Muscle of leg (tissue), 16 donors: ENCODE measurements at places on chromosomes 11 and 22.
A peak's percentile ranks its signal among the peaks of the same experiment; 100 is the strongest.

- peak within 1 kb of the TSS; percentile 76 for H3K4me3 ChIP-seq
- H3K4me1 ChIP-seq: peaks cover 62% of the 10 kb centered on the region
- peak; percentile 97 for DNase-seq
- H3K27me3 ChIP-seq: peaks cover 2% of the 10 kb centered on the region
- peaks cover 10% of the 10 kb centered on the region for H3K36me3 ChIP-seq
Measured at GRCh38 chr11:2885678-2886081, at the start of gene CDKN1C. Gene CDKN1C (minus strand): TSS chr11:2885775. CDS start chr11:2885456, 319 bp downstream.

- H3K4me3 ChIP-seq: no peak overlapping the region
- H3K27ac ChIP-seq: no peak overlapping the region
- H3K36me3 ChIP-seq: no peaks in the 10 kb centered on the region
- DNase-seq: no peak
Measured at GRCh38 chr22:18012531-18012930, 11.8 kb downstream of the MICAL3 start.

- H3K27ac ChIP-seq: peak overlapping the region; percentile 80
- H3K36me3 ChIP-seq: no peaks in the 10 kb centered on the region
- H3K4me1 ChIP-seq: peaks cover 41% of the 10 kb centered on the region
- no peaks in the 10 kb centered on the region for H3K27me3 ChIP-seq
Measured at GRCh38 chr11:17707830-17708229, 11.5 kb upstream of the MYOD1 start.

DNA sequence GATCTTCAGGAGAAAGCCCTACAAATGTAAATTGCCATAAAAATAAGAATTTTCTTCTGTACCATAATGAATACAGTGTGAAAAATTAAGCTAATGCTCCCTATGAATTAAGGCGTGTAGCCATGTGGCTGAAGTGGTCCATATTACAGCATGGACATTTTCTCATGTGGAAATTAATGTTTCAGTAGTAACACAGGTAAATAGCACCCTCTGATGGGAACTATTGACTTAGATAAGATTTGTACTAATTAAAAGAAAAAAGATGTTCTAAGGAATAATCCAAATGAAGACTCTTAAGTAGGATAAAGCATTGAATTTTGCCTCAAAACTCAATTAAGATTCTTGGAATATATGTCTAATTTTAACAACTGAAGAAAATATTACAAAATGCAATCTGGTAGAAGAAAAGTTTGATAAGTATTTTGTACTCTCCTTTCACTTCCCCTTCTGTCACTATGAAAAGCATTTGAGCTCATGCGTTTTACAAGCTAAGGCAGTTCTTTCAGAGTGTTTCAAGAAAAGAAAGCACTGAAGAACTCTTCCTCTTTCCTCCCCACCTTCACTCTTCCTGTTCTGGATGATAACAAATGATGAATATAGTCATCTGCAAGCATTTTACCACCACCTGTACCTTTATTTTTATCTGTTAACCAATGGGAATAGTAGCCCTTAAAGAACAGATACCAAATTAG lies 9.9 kb upstream of the OR8D2 start:
- no peak overlapping the region for H3K27ac ChIP-seq
- no peaks in the 10 kb centered on the region for H3K36me3 ChIP-seq
- H3K4me1 ChIP-seq: no peaks in the 10 kb centered on the region
- no peaks in the 10 kb centered on the region for H3K27me3 ChIP-seq

- H3K36me3 ChIP-seq: peaks cover 16% of the 10 kb centered on the region
- no peaks in the 10 kb centered on the region for H3K27me3 ChIP-seq
- H3K4me1 ChIP-seq: peaks cover under 1% of the 10 kb centered on the region
- H3K4me3 ChIP-seq: no peak overlapping the region
- DNase-seq: no peak
- no peak overlapping the region for H3K27ac ChIP-seq
Measured at GRCh38 chr11:35688023-35688422, 25.4 kb downstream of the TRIM44 start.

DNA sequence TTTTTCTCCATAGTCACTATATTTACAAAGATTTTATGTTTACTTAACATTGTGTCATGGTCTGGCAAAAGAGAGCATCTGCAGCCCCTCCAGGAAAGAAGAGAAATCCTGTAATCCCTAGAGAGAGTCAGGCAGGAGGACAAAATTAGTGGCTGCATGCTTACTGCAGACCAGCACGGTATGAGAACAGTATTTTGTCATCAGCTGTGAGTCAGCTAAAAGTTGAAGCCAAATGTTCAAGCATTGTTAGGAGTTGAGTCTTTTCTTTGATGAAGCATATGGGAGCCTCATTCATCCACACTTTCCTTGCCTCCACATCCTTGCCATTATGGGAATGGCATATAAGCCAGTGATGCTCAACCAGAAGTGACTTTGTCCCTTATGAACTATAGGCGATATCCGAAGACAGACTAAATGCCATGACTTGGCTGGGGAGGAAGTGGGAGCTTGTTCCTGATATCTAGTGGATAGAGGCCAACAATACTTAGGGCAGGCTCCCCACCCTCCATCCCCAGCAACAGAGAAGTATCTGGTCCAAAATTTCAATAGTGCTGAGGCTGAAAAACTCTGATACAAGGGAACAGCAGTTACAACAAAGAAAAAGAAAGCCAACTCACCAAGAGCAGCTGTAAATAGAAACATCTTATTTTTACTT lies 112.0 kb upstream of the OR5AK2 start:
- no peaks in the 10 kb centered on the region for H3K4me1 ChIP-seq
- no peak overlapping the region for H3K27ac ChIP-seq
- H3K27me3 ChIP-seq: no peaks in the 10 kb centered on the region
- H3K36me3 ChIP-seq: no peaks in the 10 kb centered on the region

DNA sequence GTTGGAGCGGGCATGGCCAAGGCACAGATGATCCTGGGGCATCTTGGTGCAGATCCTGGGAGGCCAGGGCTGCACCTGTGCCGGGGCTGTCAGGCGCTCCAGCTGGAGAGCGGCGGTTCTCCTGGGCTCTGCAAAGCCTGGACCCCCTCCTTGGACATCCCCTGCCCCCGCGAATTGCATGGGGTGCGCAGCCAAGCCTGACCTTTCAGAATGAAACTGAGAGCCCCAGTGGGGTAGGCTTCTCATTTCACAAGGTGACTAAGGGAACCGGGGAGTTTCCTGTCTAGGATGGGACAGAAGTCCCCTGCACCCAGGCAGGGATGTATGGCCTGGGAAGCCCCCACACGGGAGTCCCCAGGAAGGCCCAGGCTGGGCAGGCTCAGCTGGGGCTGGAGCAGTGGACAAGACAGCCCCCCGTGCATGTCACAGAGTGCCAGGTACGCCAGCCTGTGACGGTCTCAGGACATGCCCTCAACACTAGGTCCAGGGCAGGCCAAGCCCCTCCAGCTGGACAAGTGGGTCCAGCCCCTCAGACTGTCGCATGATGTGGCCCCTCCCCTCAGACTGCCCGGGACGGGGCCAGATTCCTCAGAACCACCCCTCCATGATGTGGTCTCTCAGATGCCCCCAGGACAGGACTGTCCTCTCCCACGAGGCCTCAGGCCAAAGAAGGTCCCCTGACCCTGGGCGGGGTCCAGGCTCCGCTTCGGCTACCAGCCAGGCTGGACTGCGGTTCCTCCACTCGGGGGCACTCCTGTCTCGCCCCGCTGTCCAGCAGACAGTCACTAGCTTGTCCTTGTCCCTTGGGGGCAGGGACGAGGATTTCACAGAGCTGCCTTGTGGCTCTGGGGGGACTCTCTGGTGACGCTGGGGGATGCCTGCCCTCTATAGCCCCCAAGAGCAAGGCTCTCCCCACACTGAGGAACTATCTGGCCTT lies 2.3 kb downstream of the LSP1 start:
- peak; percentile 47 for DNase-seq
- H3K27ac ChIP-seq: peak overlapping the region; percentile 40
- no peaks in the 10 kb centered on the region for H3K36me3 ChIP-seq

DNA sequence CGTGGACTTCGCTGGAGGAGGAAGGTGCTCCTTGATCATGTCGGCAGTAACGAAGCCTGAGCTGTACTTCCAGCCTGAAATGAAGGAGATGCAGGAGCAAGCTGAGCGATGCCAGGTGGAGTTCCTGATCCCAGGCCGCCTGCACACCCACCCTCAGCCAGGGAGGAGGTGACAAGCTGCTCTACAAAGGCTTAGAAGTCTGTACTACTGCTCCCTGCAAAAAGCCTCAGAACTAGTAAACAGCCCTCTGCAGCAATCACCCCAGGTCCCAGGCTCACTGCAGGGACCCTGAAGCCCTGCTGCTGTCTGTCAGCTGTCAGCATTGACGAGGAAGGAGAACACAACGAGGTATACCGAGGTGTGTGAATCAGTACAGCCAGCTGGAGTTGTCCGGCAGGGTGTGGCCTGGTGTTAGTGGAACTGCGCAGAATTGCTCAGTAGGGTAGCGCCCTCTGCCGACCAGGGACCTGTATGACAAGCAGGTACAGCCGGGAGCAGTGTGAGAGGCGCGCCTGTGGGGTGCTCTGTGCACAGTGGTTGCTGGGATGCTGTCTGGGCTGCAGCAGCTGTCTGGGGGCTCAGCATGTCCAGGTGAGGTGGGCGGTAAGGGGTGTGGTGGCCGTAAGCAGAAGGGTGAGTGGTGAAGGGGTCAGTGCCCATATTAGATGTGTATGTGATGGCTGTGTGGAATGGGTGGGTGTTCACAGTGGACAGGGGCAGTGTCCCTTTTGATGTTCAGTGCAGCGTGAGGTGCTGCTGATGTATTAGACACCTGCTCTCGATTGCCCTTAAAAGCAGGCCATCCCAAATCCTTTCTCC lies 7.6 kb downstream of the CYB5R2 start:
- peaks cover 35% of the 10 kb centered on the region for H3K36me3 ChIP-seq
- no peak overlapping the region for H3K27ac ChIP-seq
- peaks cover 6% of the 10 kb centered on the region for H3K4me1 ChIP-seq
- no peaks in the 10 kb centered on the region for H3K27me3 ChIP-seq
- DNase-seq: peak; percentile 71

- DNase-seq: no peak
- H3K4me1 ChIP-seq: no peaks in the 10 kb centered on the region
- no peak overlapping the region for H3K27ac ChIP-seq
- H3K27me3 ChIP-seq: no peaks in the 10 kb centered on the region
Measured at GRCh38 chr22:35928285-35928798, 100.3 kb downstream of the RBFOX2 start.

- H3K27me3 ChIP-seq: no peaks in the 10 kb centered on the region
- H3K27ac ChIP-seq: peak overlapping the region; percentile 17
- no peak overlapping the region for H3K4me3 ChIP-seq
- DNase-seq: no peak
Measured at GRCh38 chr11:47857892-47858543, 9.9 kb upstream of the NUP160 start.

DNA sequence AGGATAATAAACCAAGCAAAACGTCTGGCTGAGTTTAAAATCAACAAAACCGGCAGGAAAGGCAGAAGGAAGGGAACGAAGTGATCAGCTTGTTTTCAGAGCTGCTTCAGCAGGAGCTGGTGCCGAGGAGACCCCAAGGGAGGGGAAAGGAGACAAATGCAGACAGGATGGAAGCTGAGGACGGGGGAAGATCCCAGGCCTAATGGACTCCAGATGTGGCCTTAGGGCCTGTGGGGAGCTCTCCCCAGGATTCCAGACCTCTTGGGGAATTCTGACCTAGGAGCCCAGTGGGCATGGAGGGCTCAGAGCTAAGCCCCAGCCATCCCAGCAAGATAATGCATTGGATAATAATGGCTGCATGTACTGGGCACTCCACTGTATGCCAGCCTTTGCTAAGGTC lies 211.4 kb upstream of the NARS2 start:
- peaks cover 19% of the 10 kb centered on the region for H3K4me1 ChIP-seq
- H3K27ac ChIP-seq: no peak overlapping the region
- DNase-seq: peak; percentile 28
- no peaks in the 10 kb centered on the region for H3K27me3 ChIP-seq
- no peak overlapping the region for H3K4me3 ChIP-seq
- H3K36me3 ChIP-seq: peaks cover 2% of the 10 kb centered on the region

- no peaks in the 10 kb centered on the region for H3K27me3 ChIP-seq
- no peak overlapping the region for H3K27ac ChIP-seq
- H3K36me3 ChIP-seq: no peaks in the 10 kb centered on the region
- no peak overlapping the region for H3K4me3 ChIP-seq
Measured at GRCh38 chr11:89220684-89221339, 43.1 kb downstream of the TYR start.

DNA sequence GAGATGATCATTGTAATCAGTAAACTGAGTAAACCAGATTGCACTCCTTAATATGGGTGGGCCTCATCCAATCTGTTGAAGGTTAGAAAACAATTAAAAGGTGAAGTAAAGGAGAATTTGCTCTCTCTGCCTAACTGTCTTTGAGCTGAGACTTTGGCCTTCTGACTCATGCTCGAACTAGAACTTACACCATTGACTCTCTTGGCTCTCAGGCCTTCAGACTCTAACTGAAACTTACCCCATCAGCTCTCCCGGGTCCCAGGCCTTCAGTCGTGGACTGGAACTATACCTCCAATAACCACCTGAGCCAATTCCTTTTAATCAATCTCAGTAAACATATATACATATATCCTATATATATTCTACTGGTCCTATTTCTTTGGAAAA lies 34.0 kb downstream of the LGR4 start:
- peaks cover 6% of the 10 kb centered on the region for H3K4me1 ChIP-seq
- H3K36me3 ChIP-seq: no peaks in the 10 kb centered on the region
- no peak overlapping the region for H3K27ac ChIP-seq

GRCh38 chr11:32418836-32419235 lies 16.5 kb downstream of the WT1 start:
- no peak overlapping the region for H3K4me3 ChIP-seq
- no peak for DNase-seq
- no peaks in the 10 kb centered on the region for H3K36me3 ChIP-seq

GRCh38 chr22:49157529-49158339 lies 669.9 kb downstream of the BRD1 start:
- no peak overlapping the region for H3K27ac ChIP-seq
- H3K4me3 ChIP-seq: no peak overlapping the region
- peaks cover 11% of the 10 kb centered on the region for H3K27me3 ChIP-seq
- no peaks in the 10 kb centered on the region for H3K36me3 ChIP-seq

GRCh38 chr11:66981976-66982578 lies 7.0 kb downstream of the C11orf86 start:
- DNase-seq: peak; percentile 95
- H3K27me3 ChIP-seq: no peaks in the 10 kb centered on the region
- H3K36me3 ChIP-seq: no peaks in the 10 kb centered on the region
- H3K4me3 ChIP-seq: no peak overlapping the region

DNA sequence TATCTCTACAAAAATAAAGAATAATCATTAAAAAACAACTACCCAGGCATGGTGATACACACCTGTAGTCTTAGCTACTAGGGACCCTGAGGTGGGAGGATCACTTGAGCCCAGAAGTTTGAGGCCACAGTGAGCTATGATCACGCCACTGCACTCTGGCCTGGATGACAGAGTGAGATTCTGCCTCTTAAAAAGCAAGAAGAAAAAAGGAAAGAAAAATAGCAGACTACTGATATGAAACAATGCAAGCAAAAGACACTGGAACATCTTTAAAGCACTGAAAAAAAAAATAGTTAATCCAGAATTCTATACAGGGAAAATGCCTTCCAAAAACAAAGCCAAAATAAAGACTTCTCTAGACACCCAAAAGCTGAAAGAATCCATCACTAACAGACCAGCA lies 5.9 kb downstream of the VPS37C start:
- no peak for DNase-seq
- peaks cover 2% of the 10 kb centered on the region for H3K36me3 ChIP-seq

- H3K27me3 ChIP-seq: no peaks in the 10 kb centered on the region
- no peak overlapping the region for H3K4me3 ChIP-seq
Measured at GRCh38 chr11:64814712-64815187, 4.4 kb upstream of the MEN1 start.

GRCh38 chr11:17538054-17538453 lies 6.2 kb downstream of the USH1C start:
- no peaks in the 10 kb centered on the region for H3K36me3 ChIP-seq
- no peaks in the 10 kb centered on the region for H3K4me1 ChIP-seq
- no peak overlapping the region for H3K27ac ChIP-seq
- H3K27me3 ChIP-seq: peaks cover 19% of the 10 kb centered on the region
- no peak overlapping the region for H3K4me3 ChIP-seq
